ENCODE measurements at places on chromosomes 16 and 17. TPM values are rescaled to one million over a fixed set of nuclear protein-coding genes. Genes with fewer than 3 reads are reported as not detected.

Gene KIF19
- not detected for total RNA-seq

Gene PDILT
- total RNA-seq = not detected

Gene PDK2
- 16.1 TPM for total RNA-seq

Gene NKD1
- under 0.01 TPM for total RNA-seq

Gene SDR42E1
- total RNA-seq = under 0.01 TPM

Gene MYH1
- total RNA-seq = 0.09 TPM

Gene SENP3
- total RNA-seq = 68.3 TPM

Gene XAF1
- 11.9 TPM for total RNA-seq

Gene TRIM16
- total RNA-seq = 104 TPM

Gene TMUB2
- 26.4 TPM for total RNA-seq

Gene CDH15
- 0.89 TPM for total RNA-seq

Gene CCL16
- not detected for total RNA-seq

Gene MYO15A
- total RNA-seq = 1.3 TPM

Gene CNTNAP4
- total RNA-seq = not detected

Gene TBC1D3E
- not detected for total RNA-seq

Gene FAM20A
- total RNA-seq = 0.14 TPM

Gene P2RX1
- 4.8 TPM for total RNA-seq

Gene GNG13
- total RNA-seq = not detected

Gene CRISPLD2
- 47.8 TPM for total RNA-seq

Gene EVI2A
- 0.09 TPM for total RNA-seq

Data from smooth muscle cell of the umbilical artery (primary cell).